ENCODE measurements at places on chromosomes 2 and 18.

DNA sequence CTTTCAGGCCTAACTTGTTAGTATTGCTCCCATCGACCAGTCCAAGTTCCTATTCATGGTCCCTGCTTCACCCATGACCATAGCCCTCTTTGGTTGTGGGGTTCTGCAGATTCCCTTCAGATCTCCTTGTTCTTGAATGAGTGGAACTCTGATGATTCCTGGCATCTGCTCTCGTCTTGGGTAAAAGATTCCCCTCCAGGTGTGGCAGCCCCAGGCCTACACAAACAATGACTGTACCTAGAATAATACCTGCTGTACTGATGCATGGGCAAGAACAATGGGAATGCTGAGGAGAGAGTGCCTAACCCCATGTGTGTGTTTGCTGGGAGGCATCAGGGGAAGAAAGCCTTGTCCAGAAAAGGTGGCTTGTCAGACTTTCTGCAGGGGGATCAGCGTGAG is 39.2 kb upstream of the MRPL19 start:
- no peak for DNase-seq

- DNase-seq = no peak
Measured at GRCh38 chr18:41227993-41228392, 727.0 kb upstream of the PIK3C3 start.

GRCh38 chr18:44090453-44090852 is 590.2 kb upstream of the SETBP1 start:
- DNase-seq = no peak

- no peak for DNase-seq
Measured at GRCh38 chr2:216714376-216714775, 19.0 kb upstream of the IGFBP5 start.

DNA sequence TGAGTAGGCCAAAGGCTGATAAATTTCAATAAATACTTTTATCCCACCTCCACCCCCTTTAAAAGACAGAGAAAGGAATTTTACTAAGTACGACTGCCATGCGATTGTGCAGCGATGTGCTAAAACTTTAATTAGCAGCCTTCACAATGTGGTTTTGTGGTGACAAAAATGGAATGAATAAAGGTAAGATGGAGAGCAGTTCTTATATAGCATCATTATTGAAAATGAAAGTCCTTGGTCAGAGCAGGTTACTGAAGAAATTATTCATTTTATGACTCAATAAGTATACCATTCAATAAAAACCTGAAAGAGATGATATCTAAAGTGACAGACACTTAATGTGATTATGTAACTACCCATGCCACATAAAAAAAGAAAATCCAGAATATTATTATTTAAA is 33.2 kb upstream of the MTIF2 start:
- DNase-seq = no peak

DNA sequence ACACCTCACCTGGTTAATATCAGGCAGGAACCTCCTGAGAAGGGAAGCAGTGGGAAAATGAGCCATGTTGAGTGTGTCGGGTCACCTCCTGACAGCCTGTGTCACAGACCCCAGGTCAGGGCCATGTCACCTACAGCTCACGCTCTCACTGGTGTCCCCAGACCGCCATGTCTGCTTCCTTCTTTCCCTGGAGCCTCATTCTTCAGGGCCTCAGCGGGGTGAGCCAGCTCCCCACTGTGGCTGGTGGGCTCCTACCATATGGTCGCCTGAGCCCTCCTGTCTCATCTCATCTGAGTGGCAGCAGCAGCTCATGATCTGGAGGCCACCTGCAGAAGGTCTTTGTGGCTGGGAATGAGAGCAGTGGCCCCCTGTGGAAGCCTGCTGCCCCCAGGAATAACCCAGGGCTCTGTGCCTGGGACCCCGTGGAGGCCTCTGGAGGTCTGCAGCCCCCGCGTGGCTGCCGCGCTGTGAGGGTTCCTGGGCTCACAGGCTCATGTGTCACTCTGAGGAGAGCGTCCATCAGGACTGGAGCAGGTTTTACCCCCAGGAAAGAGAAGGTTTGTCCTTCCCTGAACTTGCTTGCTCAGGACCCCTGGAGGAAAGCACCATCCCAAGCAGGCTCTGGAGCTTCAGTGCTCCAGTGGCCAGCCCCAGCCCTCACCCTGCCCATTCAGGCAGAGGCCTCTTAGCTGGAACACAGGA is 56.4 kb downstream of the FAM168B start:
- DNase-seq = no peak

- no peak for DNase-seq
Measured at GRCh38 chr2:121351521-121352318, 66.7 kb upstream of the TFCP2L1 start.

- DNase-seq = no peak
Measured at GRCh38 chr2:146037334-146037870, 1517.5 kb upstream of the ZEB2 start.

DNA sequence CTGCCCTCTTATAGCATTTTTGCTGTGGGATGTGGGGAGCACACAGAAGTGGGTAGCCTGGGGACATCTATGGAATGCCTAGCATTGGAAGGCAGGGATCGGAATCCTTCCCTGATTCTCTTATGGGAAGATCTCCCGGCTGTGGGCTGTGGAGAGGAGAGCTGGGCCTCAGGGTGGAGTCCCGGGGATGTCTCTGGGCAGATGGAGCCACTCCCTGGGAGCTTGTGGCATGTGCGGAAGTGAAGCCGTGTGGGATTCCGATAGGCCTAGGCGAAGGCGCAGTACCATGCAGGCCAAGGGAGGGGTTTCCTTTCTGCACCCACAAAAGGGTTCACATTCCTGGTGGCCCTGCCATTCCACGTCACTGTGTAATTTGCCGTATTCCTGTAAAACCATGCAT is 87.9 kb downstream of the GLI2 start:
- DNase-seq = no peak
